ENCODE measurements at places on chromosomes 5 and 9. TPM values are rescaled to one million over a fixed set of nuclear protein-coding genes. Genes with fewer than 3 reads are reported as not detected.

Gene DMRT2
- not detected for polyA plus RNA-seq

Gene PHF24
- 0.24 TPM for polyA plus RNA-seq

Gene INSL6
- polyA plus RNA-seq: not detected

Gene NME5
- 0.43 TPM for polyA plus RNA-seq

Gene FXN
- polyA plus RNA-seq: 11.3 TPM

Gene LPAR1
- 8.1 TPM for polyA plus RNA-seq

Measured in spleen (tissue), 13 donors.